ENCODE measurements at places on chromosomes 2 and 18.

DNA sequence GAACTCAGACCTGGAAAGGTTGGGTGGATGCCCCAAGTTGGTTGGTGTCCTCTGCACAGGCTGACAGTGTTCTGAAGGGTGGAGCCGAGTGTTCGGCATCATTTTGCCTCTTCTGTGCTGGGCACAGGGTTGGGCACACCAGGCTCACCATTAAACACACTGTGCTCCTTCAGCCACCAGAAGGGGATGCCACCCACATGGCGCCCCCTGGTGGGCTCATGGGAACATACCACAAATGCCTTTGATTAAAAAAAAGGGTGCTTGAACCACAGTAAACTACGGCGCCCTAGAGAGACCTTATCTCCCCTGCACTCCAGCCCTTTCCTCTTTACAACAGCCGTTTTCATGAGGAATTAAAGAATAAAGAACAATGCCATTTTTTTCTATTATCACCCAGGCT lies 89.4 kb downstream of the CELF4 start:
- peak; percentile 23 for DNase-seq

GRCh38 chr2:37349231-37349860 lies 4.9 kb downstream of the QPCT start:
- DNase-seq = no peak

DNA sequence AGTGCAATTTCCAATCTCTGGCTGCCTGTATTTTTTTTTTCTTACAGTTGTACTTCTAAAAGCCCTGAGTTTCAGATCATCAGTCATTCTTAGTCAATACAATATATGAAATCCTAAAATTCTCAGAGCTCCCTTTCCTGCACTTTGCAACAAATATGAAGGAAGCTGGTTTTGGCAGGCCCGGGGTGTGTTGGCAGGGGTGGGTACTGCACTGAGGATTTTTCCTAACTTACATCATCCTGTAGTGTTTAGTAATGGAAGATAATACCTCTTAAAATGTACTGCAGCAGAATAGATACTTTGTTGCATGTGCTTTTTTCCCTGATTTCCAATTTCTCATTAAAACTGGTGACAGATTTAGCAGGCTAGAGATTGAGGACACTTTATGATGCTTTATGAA lies 374.6 kb downstream of the PTH2R start:
- DNase-seq = no peak

GRCh38 chr2:240631548-240632305 lies 6.4 kb downstream of the GPR35 start:
- DNase-seq = no peak

DNA sequence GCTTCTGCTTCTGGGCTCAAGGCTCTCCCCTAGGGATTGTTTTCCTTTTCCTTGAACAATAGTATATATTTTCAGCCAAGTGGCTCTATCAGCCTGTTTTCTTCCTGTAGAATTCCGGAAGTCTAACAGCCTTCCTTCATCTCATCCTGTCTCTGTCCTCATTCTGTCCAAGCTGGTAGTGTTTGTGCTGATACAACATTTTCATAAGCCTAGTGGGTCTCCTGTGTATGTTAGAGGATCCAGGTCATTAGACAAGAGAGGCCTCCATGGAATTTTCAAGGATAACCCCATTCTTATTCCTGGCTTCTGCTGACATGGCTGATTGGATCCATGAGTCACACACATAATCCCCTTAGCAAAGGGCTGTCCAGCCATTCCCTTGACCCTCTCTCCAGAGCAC lies 467.6 kb downstream of the PTPRM start:
- no peak for DNase-seq

DNA sequence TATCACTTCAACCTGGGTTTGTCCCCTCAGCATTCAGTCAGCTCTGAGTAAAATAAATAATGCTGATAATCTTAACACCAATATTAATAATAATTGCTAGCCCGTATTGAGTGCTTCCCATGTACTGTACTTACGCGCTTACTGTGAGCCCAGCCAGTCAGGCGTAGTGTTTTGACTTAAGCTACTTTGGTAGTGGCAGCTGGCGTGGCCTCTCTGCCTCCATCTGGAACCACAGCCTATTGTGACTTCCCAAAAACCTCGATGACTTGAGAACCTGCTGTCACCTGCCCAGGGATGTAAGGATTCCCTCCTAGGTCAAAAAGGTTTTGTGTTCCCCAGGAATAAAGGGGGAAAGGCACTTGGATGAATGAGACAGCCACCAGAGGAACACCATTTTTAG lies 53.2 kb downstream of the SUMO1 start:
- DNase-seq = no peak

All from activated CD4-positive, alpha-beta memory T cell treated with anti-CD3 and anti-CD28 coated beads, Interleukin-2, amount 10 ng/mL, durations not matched to agents 7 days and 5 days (primary cell).